ENCODE measurements at places on chromosomes 3 and 15. TPM values are rescaled to one million over a fixed set of nuclear protein-coding genes. Genes with fewer than 3 reads are reported as not detected.

SCAANT1 gene
- total RNA-seq, result not detected

AADACL2 gene
- total RNA-seq, result not detected

DNA sequence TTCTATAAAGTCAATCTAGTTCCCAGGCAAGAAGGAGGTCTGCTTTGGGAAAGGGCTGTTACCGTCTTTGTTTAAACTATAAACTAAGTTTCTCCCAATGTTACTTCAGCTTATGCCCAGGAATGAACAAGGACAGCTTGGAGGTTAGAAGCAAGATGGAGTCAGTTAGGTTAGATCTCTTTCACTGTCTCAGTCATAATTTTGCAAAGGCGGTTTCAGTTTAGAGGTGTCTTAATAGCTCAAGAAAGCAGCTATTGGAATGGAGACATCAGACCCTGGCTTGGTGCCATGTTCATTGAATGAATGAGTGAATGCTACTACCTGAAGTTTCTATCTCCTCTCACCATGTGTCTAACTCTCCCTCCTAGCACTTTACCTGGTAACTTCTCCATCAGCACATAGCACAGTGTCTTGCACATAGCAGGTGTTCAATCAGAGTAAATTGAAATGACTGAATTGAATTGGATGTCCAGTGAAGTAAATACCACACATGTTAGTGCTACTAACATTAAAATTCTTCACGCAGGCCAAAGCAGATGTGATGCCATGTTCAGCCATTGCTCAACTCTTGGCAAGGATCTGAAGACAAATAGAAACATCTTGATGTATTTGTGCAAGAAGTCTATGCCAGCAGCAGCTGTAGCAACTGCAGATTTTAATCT is 28.2 kb downstream of the CLEC3B start:
- H3K27ac ChIP-seq, result no peak overlapping the region
- H3K36me3 ChIP-seq, result no peaks in the 10 kb centered on the region
- H3K27me3 ChIP-seq, result no peaks in the 10 kb centered on the region
- no peak overlapping the region for H3K4me3 ChIP-seq

DNA sequence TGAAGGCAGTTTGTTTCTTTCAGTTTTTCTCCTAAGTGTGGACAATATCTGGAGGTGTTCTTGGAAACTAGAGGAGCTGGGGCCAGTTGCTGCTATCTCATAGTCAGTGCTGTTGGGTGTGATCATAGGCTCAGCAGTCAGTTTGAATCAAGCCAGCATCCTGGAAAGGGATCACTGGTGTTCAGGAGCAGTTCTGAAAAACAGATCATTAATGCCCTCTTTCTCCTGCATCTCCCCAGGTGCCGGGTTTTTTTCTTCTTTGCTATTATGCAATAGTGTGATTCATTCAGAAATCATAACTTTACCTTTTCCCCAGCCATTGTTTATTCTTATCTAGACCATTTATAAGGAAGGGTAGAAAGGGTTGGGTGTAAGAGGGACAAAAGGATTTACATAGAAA is 24.0 kb downstream of the LNP1 start:
- H3K36me3 ChIP-seq, result no peaks in the 10 kb centered on the region
- no peaks in the 10 kb centered on the region for H3K27me3 ChIP-seq
- no peak overlapping the region for H3K4me3 ChIP-seq
- no peak overlapping the region for H3K27ac ChIP-seq
- peaks cover 15% of the 10 kb centered on the region for H3K4me1 ChIP-seq
- no peak for DNase-seq

BBS4 gene
- total RNA-seq, result 6.8 TPM

- no peak for DNase-seq
- no peaks in the 10 kb centered on the region for H3K36me3 ChIP-seq
- no peak overlapping the region for H3K27ac ChIP-seq
- peaks cover 7% of the 10 kb centered on the region for H3K4me1 ChIP-seq
- no peak overlapping the region for H3K4me3 ChIP-seq
These were observed 266.2 kb downstream of the NLGN1 start for GRCh38 chr3:173663696-173664111.

ADPRH gene
- total RNA-seq, result 8.3 TPM

GRCh38 chr3:153429821-153430220 is 267.8 kb downstream of the RAP2B start:
- no peak for DNase-seq
- no peaks in the 10 kb centered on the region for H3K27me3 ChIP-seq
- H3K36me3 ChIP-seq, result no peaks in the 10 kb centered on the region
- H3K4me3 ChIP-seq, result no peak overlapping the region

DNA sequence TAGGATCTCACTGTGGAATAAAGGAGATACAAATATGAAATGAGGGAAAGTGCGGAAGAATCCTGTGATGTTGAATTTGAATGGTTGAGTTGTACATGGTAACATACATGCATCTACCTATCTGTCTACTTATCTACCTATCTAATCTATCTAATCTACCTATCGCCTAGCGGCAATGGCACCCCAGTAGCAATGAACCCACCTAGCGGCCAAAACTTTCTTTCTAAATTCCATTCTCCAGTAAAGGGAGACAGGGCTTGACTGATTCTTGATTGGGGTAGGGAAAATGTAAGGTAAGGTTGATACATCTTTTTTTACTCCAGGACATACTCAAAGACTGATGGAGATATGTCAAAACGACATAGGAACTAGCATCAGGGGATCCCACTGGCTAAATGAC is 345.0 kb downstream of the FHIT start:
- no peak overlapping the region for H3K27ac ChIP-seq
- H3K27me3 ChIP-seq, result no peaks in the 10 kb centered on the region

CFAP44 gene
- 2.1 TPM for total RNA-seq

GRCh38 chr3:189827108-189827507 is 195.9 kb downstream of the TP63 start:
- DNase-seq, result no peak
- no peaks in the 10 kb centered on the region for H3K4me1 ChIP-seq
- no peaks in the 10 kb centered on the region for H3K36me3 ChIP-seq

- no peaks in the 10 kb centered on the region for H3K4me1 ChIP-seq
- no peak overlapping the region for H3K4me3 ChIP-seq
- H3K27me3 ChIP-seq, result no peaks in the 10 kb centered on the region
These were observed 82.1 kb upstream of the BCHE start for GRCh38 chr3:165919284-165919683.

DNA sequence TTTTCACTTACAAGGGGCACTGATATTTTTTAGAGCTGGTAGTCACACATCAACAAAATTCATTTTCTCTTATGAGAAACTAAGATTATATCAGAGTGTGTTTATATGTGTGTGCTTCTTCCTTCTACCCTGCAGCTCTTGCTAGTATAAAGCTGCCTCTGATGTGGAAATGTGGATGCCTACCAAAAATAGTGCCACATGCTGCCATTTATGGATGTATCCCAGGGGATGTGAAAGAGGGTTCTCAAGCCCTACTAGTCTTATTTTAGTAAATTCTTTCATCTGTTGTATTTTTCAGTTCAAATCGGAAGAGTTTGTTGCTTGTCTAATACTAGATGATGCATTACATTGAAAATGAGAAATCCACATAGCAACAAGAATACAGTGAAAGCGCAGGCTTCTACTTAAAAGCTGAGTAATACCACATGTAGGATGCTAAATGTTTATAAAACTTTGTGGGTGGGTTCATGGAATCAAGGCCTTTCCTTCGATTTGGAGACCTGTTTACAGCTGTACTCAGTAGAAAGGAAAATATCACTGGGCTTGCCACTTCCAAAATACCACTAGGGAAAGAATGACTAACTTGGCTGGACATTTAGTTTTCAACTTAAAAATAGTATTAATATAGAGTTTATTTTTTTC is 399.2 kb downstream of the EPHA3 start:
- no peaks in the 10 kb centered on the region for H3K27me3 ChIP-seq
- no peak for DNase-seq
- no peak overlapping the region for H3K4me3 ChIP-seq
- no peaks in the 10 kb centered on the region for H3K36me3 ChIP-seq
- H3K4me1 ChIP-seq, result no peaks in the 10 kb centered on the region

DNA sequence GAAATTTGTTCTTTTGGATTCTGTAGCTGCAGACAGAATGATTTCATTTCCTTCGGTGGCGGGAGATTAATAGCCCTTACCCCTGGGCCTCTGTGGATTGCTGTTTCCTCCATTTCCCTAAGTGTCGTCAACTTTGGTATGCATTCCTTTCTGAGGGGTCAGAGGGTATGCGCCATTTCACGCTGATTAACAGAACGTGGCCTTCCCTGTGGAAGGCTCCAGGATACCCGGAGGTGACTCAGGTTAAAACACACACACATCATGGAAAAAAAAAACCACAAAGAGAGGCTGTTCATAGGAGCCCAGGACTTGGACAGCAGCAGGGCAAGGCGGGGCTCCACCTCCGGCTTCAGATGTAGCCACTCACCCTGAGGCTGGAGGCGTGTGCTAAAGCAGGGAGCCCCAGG is 51.9 kb downstream of the EPHB1 start:
- no peak overlapping the region for H3K27ac ChIP-seq
- no peaks in the 10 kb centered on the region for H3K27me3 ChIP-seq
- no peak for DNase-seq
- H3K4me1 ChIP-seq, result peaks cover 31% of the 10 kb centered on the region
- no peak overlapping the region for H3K4me3 ChIP-seq
- no peaks in the 10 kb centered on the region for H3K36me3 ChIP-seq

DNA sequence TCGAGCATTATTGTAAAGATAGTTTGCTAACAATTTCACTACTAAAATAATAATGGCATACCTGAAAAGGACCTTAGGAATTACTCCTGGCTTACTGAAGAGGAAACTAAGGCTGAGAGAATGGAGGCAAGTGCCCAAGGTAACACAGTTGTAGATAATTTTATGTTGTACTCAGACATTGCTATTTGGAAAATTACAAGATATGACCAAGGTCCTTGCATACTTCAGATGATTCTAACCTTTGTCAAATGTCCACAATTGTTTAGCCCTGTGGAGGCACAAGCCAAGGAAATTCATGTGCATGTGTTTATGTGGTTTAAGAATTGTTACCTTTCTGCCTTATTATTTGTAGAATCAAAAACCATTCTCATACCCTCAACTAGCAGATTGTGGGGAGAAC is 105.7 kb downstream of the TUSC7 start:
- no peaks in the 10 kb centered on the region for H3K4me1 ChIP-seq
- H3K36me3 ChIP-seq, result no peaks in the 10 kb centered on the region
- no peak overlapping the region for H3K27ac ChIP-seq
- DNase-seq, result no peak
- no peak overlapping the region for H3K4me3 ChIP-seq

DNA sequence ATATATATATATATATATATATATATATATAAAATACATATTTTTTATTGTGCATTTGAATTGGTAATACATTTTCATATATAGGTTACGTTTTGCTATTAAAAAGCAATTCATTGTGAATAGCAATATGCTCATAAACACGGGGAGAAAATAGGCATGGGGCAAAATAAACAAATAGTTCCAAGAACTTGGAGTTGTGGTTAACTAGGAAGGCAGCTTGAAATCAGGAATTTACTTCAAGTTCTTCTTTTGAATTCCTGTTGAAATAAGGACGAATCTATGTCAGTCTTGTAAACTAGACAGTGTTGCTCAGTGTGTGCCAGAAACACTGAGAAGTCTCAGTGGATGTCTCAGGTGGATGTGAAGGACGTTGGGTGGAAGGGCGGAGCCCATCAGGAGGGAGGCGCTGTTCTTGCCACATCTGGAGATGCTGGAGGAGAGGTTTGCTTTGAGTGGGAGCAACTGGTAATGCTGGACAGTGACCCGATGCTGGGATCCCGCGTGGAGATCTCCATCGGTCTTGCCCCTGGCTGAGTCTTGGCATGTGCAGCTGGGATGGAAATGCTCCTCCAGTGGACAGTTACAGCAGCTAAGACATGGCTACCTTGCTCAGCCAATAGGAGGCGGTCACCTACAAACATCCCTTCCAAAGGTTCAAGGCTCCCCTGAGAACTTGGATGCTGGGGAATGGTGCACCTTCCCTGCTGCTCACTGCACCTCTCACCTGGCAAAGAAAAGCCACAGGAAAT is 2.5 kb downstream of the IL16 start:
- no peaks in the 10 kb centered on the region for H3K36me3 ChIP-seq
- H3K4me1 ChIP-seq, result no peaks in the 10 kb centered on the region
- H3K27ac ChIP-seq, result no peak overlapping the region
- H3K27me3 ChIP-seq, result no peaks in the 10 kb centered on the region
- DNase-seq, result no peak

Measured in heart right ventricle (tissue), 16 donors.